Activated CD4-positive, alpha-beta T cell treated with anti-CD3 and anti-CD28 coated beads for 24 hours (primary cell): ENCODE measurements at places on chromosomes 3 and 15.

- DNase-seq = no peak
Observed at GRCh38 chr15:89724621-89725020, 26.4 kb downstream of the MESP1 start.

DNA sequence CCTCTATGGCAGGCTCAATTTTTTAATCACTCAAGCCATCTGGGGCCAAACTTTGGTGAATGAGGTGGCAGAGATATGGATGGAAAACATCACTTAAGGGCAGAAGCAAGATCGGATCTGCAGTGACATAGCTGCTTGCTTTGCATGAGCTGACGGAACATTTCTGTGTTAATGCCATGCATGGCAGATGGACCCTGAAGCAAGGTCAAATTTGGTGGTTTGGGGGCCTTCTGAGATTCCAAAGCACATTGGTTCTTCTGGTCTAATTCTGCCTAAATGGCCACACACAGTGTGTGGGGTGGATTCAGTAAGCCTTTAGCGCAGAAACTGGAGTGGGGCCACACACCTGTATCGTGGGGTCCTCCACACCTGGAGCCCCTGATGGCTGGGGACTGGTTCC lies 38.3 kb upstream of the BCL2L10 start:
- no peak for DNase-seq

DNA sequence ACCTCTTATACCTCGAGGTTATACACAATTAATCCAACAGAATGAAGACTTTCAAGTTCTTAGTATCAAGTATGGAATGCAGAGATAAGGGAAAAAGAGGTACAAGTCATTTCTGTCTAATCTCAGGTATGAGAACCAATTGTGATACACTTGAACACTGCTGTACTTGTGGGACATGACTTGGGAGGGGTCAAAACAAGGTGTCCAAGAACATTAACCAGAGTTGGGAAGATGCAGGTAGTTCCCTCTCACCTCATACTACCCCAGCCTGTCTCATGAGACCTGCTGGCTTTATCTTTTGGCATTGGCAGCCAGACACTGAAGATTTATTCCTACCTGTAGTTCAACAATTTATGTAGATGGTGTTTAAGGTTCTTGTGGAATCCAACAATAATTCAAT lies 209.7 kb downstream of the NR1D2 start:
- no peak for DNase-seq

- peak; percentile 11 for DNase-seq
Observed at GRCh38 chr15:73560501-73561117, 72.6 kb downstream of the NPTN start.

DNA sequence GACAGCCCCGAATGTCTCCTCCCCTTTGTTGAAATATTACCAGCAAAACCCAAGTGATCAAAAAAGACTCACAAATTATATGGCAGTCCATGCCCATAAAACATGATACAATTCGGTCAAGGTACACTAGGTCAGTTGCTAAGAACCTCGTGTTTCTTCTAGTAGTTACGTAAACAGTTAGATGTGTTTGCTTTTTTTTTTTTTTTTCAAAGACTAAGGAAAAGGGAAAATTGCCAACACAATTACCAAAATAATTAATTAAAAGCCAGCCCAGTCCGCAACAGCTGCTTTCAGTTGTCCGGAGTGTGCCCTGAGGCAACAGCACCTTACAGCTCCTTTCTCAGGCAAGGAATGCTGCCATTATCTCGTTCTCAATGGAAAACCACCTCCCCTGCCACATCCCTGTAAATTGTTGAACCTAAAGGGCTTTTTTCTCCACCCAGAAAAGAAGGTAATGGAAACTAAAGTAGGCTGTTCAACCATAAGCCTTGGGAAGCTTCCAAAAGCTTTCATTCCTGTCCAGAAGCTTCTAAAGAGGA lies 129.2 kb upstream of the TSC22D2 start:
- no peak for DNase-seq

GRCh38 chr3:20350449-20350848 lies 164.4 kb upstream of the SGO1 start:
- DNase-seq = no peak

- DNase-seq = no peak
Observed at GRCh38 chr15:65132878-65133547, 595 bp downstream of the PDCD7 start.

DNA sequence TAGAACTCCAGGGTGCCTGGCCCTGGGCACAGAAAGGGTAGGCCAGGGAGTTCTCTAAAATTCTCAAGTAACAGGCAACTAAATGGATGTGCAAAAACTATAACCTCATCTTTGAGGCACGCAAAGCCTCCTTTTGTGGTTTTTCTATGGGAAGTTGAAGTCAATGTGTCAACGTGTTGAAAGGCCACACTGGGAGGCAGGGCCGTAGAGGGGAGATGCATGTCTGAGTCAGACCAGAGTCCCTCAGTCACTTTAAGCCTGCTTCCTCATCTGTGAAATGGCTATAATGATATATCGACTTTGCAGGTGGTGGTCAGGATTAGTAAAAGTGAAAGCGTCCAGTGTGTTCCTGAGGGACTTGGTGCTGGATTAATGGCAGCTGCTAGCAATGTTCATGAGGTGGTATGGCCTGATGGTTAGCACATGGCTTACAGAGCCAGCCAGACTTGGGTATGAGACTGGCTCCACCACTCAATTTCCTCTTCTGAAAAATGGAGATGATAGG lies 17.0 kb downstream of the TGM5 start:
- no peak for DNase-seq

DNA sequence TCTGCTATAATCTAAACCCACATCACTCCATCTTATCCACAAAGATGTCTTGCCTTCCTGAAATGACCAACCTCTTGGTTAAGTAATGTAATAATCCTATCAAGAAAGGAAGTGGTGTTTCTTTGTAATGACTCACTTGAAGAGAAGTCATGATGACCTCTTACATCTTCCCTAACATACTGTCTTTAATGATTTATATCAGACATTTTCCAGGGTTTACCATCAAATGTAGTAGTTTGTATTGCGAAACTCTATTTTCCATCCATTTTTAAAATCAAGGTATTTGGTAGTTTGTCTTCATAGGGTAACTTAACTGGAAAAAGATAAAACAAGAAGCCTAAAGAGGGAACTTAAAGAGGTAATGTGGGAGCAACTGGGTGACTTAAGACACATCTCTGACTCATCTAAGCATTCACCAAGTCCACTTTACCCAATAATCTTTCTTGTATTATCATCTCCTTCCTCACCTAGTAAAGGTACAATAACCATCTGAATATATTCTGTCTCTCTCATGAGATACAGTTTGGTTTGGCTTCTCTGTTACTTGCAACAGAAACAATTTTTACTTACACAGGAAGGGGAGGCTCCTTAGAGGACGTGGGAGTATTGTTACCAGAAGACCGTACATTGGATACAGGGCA lies 5.7 kb upstream of the MAPK6 start:
- no peak for DNase-seq

DNA sequence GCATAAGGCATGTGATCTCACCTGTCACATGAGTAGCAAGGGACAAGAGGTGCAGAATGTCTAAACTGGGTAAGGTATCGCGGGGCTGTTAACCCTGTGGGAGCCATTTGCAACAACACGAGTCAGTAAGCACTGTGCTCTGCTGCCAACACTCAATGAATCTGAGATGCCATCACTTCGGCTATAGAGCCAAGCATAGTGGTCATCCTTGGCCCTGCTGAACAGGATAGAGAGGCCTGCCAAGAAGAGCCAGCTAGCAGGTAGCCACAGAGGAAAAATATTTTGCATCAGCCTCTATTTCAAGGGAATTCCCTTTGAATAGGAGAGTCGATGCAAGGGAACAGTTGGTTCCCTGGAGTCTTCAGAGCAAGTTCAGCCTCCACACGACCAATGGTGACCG lies 137.8 kb downstream of the NTRK3 start:
- DNase-seq = no peak

DNA sequence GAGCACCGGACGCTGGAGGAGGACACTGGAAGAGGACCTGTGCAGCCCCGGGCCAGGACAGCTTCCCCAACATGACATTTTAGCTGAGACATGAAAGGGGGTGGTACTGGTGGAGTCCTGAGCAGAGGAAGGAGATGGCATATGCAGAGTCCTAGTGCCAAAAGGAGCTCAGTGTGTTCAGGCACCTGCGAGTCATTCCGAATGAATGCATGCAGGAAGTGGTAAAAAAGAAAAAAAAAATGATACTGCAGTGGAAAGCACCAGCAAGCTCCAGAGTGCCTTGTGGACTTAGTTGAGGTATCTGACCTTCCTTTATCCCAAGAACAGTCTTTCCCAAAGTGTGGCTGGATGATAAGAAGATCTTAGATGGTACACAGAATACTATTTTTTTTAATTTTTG lies 6.6 kb upstream of the ZNF148 start:
- no peak for DNase-seq

GRCh38 chr3:43423639-43424038 lies 137.3 kb downstream of the SNRK start:
- DNase-seq = no peak

- no peak for DNase-seq
Observed at GRCh38 chr3:52479877-52480575, 15.1 kb upstream of the STAB1 start.

GRCh38 chr3:9204253-9204992 lies 45.0 kb downstream of the SRGAP3 start:
- no peak for DNase-seq

GRCh38 chr3:42505849-42506410 lies 3.5 kb downstream of the VIPR1 start:
- DNase-seq = no peak

GRCh38 chr3:189490749-189491148 lies 140.4 kb upstream of the TP63 start:
- DNase-seq = no peak

DNA sequence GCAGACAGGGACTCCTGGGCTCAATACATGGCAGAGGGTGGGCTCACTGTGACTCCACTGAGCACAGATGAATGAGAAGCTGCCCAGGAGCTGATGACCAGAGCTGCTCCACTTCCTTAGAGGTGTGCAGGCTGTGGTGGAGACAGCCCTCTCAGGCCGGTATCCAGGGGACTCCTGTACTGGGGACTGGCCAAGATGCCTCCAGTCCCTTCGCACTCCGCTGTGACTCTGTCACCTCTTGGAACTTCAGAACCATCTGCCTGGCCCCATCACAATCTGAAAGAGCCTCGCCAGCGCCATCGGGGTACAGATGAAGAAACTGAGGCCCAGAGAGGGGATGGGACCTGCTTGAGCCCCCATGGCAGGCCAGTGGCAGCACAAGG lies 111.2 kb downstream of the ETFA start:
- no peak for DNase-seq

GRCh38 chr3:71903112-71903495 lies 118.2 kb upstream of the PROK2 start:
- no peak for DNase-seq

DNA sequence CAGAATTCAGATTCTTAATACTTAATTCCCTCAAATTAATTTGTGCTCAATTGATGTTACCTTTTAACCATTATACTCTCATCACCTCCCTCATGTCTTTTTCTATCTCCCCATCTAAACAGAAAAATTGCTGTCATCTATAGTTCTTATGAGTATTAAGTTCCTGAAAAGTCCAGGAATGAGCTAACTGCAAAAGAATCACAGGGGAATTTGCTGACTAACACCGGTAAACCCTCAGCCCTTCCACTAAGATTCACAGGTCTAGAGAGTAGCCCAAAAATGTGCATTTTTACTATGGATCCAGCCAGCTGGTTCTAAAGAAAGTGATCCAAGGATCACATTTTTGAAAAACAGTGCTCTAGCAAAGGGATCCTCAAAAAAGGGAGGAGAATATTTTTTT lies 67.0 kb downstream of the SETD2 start:
- no peak for DNase-seq

DNA sequence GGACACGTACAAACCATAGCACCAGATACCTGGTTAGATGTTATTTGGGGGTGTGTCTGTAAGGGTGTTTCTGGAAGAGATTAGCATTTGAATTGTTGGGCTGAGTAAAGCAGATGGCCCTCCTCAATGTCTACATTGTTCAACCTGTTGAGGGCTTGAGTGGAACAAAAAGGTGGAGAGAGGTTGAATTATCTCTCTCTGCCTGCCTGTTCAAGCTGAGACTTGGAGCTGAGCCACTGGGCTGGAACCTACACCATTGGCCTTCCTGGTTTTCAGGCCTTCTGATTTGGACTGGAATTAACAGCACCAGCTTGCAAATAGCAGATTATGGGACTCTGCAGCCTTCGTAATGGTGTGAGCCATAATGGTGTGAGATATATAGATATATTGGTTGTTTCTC lies 71.3 kb upstream of the CORO2B start:
- no peak for DNase-seq

DNA sequence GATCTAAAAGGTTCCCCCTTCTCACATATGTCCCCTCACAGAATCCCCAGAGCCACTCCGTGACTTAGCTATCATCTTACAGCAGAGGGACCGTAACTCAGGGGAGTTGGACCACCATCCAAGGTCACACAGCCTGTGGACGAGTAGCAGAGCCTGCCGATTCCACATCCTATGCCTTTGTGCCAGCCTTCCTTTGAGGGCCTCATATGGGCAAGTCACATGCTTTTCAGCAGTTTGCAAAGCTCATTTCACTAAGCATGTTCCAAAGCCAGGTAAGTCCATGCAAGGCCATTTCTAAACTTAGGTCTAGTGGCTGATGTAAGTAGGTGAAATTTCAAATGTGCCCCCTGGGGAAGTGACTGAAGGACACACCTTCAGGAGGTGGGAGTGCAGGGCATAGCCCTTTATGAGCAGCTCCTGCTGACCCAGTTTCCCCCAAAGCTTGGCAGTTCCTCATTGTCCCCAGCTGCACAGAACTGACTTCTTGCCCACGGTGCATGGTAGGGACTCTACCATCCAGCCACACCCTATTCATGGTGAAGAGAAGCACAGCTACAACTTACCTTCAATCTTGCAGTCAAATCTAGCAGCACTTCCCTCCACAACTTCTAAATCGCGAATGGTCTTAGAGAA lies 33.3 kb upstream of the HACD2 start:
- DNase-seq = no peak

- no peak for DNase-seq
Observed at GRCh38 chr3:187237741-187238140, 40.5 kb downstream of the RTP1 start.

GRCh38 chr15:63054281-63054683 lies 11.7 kb downstream of the TPM1 start:
- no peak for DNase-seq

DNA sequence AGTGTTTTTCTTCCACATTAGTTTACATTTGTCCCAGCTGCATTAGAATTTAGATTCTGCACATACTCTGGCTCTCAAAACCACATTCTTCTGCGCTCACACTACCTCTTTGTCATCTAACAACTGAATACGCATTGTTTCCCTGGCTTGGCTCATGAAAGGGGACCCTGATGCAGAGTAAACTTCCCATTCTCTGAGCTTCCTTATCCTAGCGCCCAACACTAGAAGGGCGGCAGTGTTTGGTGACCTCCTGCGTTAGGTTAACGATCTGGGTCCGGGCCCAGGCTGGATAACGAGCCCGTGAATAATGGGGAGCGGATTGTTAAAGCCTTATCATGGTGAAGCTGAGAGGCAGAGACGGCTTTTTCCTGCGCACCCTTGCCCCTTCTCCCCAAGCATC lies 63.9 kb downstream of the ETV5 start:
- DNase-seq = no peak

DNA sequence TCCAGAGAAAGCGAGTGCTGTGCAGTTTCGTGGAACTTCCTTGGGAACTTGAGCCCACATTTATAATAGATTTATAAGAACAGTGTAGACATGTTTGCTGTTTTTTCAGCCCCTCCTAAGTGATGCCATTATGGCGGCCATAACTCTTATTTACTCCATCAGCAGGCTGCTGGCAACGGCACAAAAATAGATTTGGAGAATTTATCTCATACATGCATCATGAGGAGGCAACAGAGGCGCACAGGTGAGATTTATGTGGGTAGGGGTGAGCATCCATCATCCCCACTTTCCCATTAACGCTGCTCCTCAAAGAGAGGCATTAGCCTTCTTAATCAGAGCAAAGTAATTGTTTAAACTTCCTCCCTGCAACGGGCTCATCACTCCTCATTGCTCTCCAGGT lies 182.5 kb downstream of the RAB11A start:
- DNase-seq = no peak
